Hair follicle dermal papilla cell (primary cell): ENCODE measurements at places on chromosomes 1 and 21. TPM values are rescaled to one million over a fixed set of nuclear protein-coding genes. Genes with fewer than 3 reads are reported as not detected.

The DYNLT4 gene
- not detected in 2 replicates for total RNA-seq

The TMEM82 gene
- not detected in 2 replicates for total RNA-seq

The VASH2 gene
- total RNA-seq = not detected in 2 replicates

The SDHC gene
- total RNA-seq = 24.7 and 63.3 TPM in 2 replicates

The NAXE gene
- total RNA-seq = 47.1 and 55.3 TPM in 2 replicates

The OR6K3 gene
- total RNA-seq = not detected in 2 replicates

The XCL2 gene
- total RNA-seq = not detected in 2 replicates
